ENCODE measurements at places on chromosomes 2 and 18.

DNA sequence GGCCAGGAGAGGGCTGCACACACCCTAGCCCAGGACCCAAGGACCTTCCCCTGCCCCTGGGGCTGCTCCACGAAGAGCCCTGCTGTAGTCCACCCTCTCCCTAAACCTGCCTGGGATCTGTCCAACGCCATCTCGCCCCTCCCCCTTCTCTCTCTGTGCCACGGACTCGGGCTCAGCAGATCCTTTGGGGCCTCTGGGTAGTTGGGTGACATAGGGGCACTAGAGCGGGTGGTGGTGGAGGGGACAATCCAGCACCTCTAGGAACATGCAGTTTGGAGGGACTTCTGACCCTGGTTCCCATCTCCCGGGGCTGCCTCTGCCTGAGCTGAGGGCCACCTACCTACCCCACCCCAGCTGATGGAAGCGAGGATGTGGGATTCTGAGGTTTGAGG, 7.3 kb upstream of the CRYBA2 start:
- peak overlapping the region; percentile 8 for H3K4me3 ChIP-seq
- H3K27ac ChIP-seq = no peak overlapping the region

DNA sequence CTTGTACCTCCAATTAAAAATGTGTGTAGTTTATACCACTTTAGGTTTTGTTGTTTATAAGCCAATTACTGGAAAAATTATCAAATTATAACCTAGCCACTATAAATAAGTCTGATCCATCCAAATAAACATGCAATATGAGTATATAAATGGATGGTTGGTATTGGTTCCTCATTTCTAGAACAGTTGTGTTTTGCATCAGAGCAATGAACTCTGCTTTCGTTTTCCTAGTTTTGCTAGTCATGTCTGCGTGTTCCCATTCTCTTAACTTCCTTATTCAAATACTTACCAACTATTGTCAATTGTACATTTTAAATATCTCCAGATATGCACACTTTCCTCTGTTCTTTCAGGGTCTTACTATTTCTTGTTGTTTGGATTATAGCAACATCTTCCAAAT, 641.7 kb downstream of the NR4A2 start:
- no peak overlapping the region for H3K4me3 ChIP-seq
- DNase-seq = no peak
- H3K4me1 ChIP-seq = no peaks in the 10 kb centered on the region

DNA sequence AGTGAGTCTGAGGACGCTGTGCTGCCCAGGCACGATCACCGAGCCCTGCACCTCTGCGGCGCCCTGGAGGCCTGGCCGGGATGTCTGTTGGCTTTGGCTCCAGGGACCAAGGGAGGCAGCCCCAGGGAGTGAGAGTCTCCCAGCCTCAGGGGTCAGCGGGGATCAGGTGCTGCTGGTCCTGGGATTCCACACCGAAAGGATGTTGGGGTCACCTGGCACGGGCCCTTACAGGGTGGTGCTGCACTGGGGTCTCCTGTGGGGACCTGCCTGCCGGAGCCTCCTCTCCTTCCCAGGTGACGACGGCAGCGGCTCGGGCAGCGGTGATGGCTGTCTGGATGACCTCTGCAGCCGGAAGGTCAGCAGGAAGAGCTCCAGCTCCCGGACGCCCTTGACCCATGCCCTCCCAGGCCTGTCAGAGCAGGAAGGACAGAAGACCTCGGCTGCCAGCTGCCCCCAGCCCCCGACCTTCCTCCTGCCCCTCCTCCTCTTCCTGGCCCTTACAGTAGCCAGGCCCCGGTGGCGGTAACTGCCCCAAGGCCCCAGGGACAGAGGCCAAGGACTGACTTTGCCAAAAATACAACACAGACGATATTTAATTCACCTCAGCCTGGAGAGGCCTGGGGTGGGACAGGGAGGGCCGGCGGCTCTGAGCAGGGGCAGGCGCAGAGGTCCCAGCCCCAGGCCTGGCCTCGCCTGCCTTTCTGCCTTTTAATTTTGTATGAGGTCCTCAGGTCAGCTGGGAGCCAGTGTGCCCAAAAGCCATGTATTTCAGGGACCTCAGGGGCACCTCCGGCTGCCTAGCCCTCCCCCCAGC, 30.5 kb downstream of the GPC1 start:
- H3K4me3 ChIP-seq = no peak overlapping the region
- DNase-seq = no peak
- no peaks in the 10 kb centered on the region for H3K27me3 ChIP-seq
- H3K36me3 ChIP-seq = peaks cover 6% of the 10 kb centered on the region
- peaks cover 3% of the 10 kb centered on the region for H3K4me1 ChIP-seq

DNA sequence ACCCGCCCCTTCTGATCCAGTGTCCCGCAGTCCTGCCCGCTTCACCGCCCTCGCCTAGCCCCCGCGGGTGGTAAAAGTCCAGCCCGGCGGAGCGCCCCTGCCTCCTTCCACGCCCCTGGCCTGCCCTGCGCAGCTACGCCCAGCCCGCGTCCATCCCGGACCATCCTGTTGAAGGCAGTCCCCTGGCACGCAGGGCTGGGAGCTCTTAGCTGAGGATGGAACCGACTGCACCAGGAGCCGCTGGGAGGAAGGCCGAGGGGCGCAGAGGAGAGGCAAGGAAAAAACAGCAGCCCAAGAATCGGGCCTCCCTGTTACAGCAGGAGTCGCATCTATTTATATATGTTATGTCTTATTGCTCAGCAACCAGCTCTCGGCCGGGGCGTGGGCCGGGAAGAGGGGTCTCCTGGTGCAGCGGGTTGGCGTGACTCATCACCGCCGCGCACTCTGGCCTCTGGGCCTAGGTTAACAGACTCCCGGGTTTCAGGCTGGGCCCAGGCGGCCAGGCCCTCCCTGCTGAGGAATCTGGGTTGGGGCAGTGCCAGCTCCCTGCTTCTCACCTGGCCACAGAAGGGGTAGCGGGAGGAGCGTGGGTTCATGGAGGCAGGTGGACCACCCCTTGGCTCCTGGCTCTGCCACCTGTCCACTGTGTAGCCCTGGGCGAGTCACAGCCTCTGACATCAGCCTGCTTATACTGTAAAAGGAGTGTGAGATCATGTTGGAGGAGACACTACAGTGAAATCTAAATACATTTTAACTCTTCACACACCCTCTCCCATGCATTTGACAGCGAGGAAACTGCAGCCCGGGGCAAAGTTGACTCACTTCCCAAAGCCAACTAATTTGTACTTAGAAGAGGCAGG, 13.4 kb upstream of the MAP3K2 start:
- H3K4me3 ChIP-seq = no peak overlapping the region
- no peak overlapping the region for H3K27ac ChIP-seq
- no peaks in the 10 kb centered on the region for H3K4me1 ChIP-seq
- DNase-seq = no peak
- H3K36me3 ChIP-seq = no peaks in the 10 kb centered on the region

DNA sequence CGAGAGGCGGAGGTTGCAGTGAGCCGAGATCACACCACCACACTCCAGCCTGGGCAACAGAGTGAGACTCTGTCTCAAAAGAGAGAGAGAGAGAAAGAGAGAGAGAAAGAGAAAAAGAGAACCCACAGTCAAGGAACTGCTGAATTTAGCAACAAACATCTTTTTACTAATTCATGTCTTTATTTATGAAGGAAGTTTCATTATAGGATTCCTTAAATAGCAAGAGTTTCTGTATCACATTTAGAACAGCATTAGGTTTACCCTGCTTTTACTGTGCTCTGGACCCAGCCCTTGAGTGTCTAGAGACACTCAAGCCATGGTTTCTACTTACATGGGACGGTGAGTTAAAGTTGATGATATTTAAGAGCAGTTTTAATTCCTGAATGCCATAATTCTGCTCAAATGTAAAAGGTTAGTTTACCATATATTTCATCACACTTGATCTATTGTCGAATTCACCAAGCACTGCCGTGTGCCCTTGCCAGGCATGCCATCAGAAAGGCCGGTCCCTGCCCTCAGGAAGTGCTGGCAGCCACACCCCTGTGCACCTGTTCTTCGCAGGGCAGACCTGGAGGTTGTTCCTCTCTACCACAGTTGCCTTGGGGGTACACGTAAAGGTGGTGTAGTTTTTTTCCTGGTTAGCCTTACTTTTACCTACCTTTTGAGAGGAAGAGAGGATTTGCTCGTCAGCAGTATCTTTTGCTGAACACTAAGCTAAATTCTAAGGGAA, 153.3 kb downstream of the LDLRAD4 start:
- no peaks in the 10 kb centered on the region for H3K27me3 ChIP-seq
- H3K36me3 ChIP-seq = no peaks in the 10 kb centered on the region
- H3K4me3 ChIP-seq = peak overlapping the region; percentile 72
- DNase-seq = no peak
- peaks cover 60% of the 10 kb centered on the region for H3K4me1 ChIP-seq

GRCh38 chr18:69490072-69490471, 89.4 kb downstream of the DOK6 start:
- H3K4me1 ChIP-seq = no peaks in the 10 kb centered on the region
- no peak for DNase-seq
- H3K27ac ChIP-seq = no peak overlapping the region
- H3K4me3 ChIP-seq = no peak overlapping the region
- peaks cover 9% of the 10 kb centered on the region for H3K27me3 ChIP-seq
- no peaks in the 10 kb centered on the region for H3K36me3 ChIP-seq

DNA sequence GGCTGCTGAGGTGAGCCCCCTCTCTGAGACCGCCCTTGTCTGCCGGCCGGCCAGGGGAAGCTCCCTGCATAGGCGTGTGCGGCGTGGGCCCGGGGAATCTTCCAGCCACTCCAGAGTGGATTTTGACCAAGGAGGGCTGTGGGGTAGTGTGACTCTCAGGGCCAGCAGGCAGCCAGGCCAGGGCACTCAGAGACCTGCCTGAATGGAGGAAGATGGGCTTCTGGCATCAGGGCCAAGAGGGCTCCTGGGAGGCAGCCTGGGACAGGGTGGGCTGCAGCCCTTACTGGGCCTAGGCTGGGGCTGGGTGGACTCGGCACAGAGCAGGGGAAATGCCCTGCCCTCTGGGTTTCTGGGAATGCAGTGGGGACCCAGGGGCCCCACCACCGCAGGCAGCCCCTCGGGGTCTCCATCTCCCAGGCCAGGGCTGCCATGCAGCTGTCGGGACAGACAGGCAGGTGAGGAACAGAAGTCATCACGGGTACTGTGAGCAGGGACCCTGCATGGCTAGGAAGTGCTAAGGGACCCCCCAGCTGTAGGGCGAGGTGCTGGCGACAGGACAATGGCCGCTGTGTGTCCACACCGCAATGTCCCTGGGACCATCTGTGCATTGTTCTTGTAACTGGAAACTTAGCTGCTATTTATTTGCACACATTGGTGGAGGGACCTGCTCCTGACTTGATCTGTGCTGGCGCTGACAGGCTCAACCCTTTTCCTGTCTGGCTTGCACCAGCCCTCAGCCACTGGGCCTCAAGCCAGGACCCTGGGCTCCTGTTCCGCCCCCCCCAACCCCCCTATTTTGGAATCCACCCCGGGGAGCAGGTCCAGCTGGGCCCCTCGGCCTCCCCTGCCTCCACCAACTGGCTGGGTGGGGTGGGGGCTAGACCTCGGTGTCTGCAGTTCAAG, 4.1 kb downstream of the PDCD1 start:
- no peak overlapping the region for H3K27ac ChIP-seq
- H3K27me3 ChIP-seq = no peaks in the 10 kb centered on the region
- DNase-seq = no peak
- H3K4me3 ChIP-seq = no peak overlapping the region

GRCh38 chr2:107717661-107718060, 109.0 kb upstream of the RGPD4 start:
- no peak for DNase-seq
- no peak overlapping the region for H3K27ac ChIP-seq
- peaks cover 4% of the 10 kb centered on the region for H3K4me1 ChIP-seq
- H3K4me3 ChIP-seq = no peak overlapping the region

DNA sequence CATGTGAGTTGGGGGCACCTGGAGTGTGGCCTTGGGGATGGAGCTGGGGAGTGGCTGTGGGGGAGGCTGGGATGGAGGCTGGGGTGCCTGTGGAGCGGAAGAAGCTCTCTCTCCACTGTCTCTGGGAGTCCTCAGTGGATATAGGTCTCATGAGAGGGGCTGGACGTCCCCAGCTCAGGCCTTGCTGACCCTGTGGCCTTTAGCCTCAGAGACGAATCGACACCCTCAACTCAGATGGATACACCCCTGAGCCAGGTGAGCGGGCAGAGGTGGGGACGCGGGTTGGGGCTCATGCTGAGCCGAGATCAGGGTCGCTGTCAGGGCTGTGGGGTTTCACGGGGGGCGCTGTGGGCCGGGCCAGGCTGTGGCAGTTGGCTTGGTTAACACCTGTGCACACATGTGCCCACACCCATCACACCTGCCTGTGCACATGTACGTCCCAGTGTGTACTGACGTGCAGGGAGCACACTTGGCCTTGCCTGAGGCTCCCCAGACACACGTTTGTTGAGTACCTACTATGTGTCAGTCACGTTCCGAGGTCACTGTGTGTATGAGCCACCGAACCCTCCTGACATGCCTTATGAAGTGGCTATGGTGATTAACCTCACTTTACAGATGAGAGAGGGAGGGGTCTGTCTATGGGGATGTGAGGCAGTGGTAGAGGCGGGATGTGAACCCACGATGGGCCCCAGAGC, 20.1 kb downstream of the ZAP70 start:
- no peaks in the 10 kb centered on the region for H3K27me3 ChIP-seq
- H3K4me1 ChIP-seq = peaks cover 39% of the 10 kb centered on the region
- H3K36me3 ChIP-seq = peaks cover 87% of the 10 kb centered on the region
- no peak overlapping the region for H3K4me3 ChIP-seq
- H3K27ac ChIP-seq = no peak overlapping the region
- DNase-seq = no peak

DNA sequence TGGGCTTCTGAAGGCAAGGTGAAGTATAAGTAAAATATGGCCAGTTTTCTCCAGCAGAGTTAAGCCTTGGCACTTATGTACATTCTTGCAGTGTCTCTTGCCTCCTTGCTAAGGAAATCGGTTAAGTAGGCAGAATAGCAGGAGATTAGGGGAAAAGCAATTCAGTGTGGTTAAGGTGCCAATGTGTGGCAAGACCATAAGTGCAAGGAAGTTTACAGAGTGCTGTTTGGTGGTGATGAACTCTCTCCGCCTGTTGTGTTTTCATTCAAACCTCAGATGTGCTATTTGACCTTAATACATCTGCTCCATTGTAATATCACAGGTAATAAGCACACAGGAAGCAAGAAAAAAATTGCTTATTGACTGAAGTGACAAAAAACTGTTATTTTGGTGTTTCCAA, 156.1 kb downstream of the MGAT5 start:
- no peak overlapping the region for H3K4me3 ChIP-seq
- peaks cover 28% of the 10 kb centered on the region for H3K36me3 ChIP-seq
- no peak overlapping the region for H3K27ac ChIP-seq
- no peak for DNase-seq
- H3K4me1 ChIP-seq = peaks cover 11% of the 10 kb centered on the region

DNA sequence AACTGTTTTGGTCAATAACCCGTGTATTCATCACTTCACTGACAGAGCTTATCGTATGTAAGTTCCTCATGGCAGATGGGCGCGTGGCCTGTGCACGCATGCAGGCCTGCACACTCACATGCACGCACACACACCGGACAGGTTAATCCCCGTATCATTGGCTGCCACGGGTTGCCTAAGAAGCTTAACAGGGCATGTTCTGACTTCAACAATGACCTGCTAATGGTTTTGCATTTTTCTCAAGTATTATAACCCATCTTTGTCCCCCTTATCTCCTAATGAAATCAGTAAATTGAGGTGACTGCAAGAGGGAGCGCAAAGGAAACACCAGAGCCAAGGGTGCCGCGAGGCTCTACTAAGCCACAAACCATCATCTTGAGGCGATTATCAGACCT, 399.0 kb upstream of the ID2 start:
- peaks cover 8% of the 10 kb centered on the region for H3K27me3 ChIP-seq
- no peaks in the 10 kb centered on the region for H3K36me3 ChIP-seq
- H3K4me3 ChIP-seq = no peak overlapping the region
